Dermis blood vessel endothelial cell (primary cell): ENCODE measurements at places on chromosomes 13 and 19. TPM values are rescaled to one million over a fixed set of nuclear protein-coding genes. Genes with fewer than 3 reads are reported as not detected.

DNA sequence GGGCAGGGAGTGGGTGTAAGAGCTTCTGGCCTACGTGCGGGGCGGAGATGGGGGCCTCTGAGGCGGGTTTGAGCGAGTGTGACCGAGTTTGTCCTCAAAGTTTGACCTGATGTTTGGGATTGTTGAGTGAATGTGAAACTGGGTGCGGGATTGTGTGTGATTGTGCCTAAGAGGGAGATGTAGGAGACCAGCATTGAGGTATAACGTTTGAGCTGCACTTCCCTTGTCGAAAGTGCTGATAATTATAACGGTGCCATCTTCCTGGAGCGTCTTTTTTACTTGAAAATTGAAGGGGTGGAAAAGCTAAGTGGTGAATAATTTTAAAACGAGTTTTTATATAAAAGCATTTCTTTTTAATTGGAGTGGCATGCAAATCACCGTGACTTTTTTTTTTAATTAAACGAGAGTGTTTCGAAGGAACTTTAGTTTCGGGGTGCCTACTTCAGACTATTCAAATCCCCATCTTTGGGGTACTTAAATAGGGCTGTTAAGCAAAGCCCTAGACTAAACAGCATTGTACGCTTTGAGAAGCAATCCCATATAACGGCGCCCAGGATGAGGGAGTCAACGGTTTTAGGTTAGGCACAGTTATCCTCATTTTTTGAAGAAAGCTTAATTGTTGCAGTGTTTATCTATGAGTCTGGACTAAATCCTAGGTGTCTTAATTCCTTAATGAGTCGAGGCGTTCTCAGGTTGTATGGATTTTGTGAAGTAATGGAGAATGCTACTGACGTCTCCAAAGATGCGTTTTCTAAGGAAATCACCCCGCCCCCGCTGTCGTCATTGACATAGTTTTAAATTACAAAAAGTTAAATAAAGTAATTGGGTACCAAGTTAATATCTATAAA lies 594 bp downstream of the ZNF146 start:
- peak; percentile 62 for DNase-seq

GRCh38 chr19:47322058-47322457 lies 9.9 kb upstream of the C5AR2 start:
- no peak for DNase-seq

The SIGLEC8 gene
- total RNA-seq: not detected in 2 replicates

- no peak for DNase-seq
Observed at GRCh38 chr13:99422586-99423220, 78.6 kb upstream of the TM9SF2 start.

The LILRA6 gene
- total RNA-seq: not detected in 2 replicates

- no peak for DNase-seq
Observed at GRCh38 chr13:80145171-80145690, 195.7 kb downstream of the SPRY2 start.

DNA sequence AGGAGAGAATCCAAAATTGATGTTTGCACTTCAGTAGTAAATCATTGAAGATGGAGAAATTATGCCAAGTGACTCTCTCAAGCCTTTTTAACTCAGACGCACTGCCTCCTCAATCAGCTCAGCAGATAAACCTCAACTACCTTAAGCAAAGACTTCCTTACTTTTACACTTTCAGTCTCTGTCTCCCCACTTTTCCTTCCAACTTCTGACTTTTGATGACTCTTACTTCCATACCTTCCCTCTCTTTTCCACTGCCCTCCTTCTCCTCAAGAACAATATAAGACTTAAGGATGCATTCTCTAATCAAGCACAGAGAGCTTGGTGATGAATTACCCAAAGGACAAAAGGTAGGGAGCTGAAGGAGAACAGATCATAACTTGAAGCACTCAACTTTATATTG lies 4.8 kb upstream of the DACH1 start:
- DNase-seq: no peak

- DNase-seq: no peak
Observed at GRCh38 chr13:112623051-112623711, 35.2 kb upstream of the TUBGCP3 start.

DNA sequence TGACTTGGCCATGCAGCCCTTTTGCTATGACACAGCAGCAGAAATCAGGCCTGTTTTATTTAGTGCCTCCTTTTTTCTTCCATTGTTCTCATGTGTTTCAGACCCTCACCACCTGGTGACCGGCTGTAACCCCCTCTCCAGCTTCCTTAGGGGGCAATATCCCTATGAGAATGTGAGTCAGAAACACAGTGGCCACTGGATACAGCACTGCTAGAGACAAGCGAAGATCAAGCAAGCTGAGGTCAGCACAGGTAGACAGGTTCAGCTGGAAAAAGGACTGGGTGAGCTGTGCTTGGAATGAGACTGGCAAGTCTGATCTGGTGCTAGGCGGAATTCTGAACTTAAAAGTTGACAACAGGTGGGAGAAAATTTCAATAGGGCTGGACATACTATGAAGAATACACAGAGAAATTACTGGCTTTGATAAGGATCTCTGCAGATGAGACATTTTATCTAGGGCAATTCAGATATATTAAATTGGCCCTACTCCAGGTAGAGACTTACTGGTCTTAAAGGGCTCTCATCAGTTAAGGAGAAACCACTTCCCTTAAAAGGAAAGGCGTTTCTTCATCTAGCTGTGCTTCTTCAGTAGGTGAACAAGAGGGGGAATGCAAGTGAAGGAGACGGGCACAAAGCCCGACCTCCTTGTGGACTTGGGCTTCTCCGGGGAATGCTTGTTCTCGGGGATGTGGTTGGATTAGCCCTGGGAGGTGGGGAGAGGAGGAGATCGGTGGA lies 83.3 kb downstream of the ERCC5 start:
- no peak for DNase-seq

The CRYL1 gene
- 26.9 and 48.5 TPM in 2 replicates for total RNA-seq

GRCh38 chr19:34503531-34504272 lies 22.1 kb downstream of the WTIP start:
- DNase-seq: no peak

The MATK gene
- 0.19 and 0.34 TPM in 2 replicates for total RNA-seq

DNA sequence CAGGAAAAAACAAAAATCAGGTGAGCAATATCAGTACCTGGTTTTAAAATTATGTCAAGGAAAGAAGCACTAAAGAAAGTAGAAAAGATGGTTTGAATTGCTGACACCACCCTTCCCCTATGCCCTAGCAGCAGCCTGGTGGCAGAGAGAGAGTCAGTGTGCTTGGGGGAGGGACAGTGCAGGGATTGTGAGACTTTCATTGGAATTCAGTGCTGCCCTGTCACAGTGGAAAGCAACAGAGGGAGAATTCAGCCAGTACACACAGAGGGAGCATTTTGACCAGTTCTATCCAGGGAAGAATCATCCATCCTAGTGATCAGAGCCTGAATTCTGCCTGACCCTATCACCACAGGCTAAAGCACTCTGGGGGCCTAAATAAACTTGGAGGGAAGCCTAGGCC lies 222.4 kb upstream of the PCDH17 start:
- no peak for DNase-seq

- no peak for DNase-seq
Observed at GRCh38 chr19:17259934-17260333, 4.6 kb downstream of the USHBP1 start.

DNA sequence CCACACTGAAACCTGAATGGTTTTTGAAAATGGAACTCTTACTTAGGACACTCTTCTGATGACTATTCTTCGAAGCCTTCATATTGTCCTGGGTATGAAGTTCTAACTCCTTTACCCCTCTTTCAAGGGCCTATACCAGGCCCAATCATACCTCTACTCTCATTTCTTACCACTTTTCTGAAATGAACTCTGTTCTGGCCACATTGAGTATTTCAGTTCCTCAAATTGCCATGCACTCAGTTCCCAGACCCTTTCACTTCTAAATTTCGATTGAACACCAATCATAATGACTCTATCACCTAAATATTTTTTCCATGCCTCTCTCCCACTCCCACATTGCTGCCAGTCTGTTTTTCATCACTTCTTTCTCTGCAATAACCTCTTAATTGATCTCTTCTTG lies 53.7 kb downstream of the LACC1 start:
- no peak for DNase-seq

DNA sequence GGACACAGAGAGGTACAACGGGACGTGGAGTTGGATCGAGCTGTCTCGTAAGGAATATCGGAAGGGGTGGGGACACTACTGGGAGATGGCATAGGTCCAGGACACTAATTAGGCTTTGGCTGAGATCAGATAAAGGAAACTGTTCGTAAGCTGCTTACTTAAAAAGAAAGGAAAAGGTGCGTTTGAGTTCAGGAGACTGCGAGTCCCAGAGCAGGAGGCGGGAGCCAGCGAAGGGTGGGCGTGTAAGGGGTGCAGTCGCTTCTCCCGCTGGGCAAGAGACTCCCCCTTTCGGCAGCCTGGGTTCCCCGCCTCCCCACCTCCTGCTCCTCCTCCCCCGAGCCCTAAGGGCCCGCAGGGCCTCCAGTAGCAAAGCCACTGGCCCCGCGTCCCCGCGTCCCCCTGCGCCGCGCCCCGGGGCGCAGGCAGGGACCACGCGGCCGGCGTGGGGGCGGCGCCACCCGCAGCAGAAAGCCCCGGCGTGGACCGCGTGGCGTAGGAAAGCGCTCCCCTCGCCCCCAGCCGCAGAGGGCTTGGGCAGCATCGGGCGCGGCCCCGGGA lies 547 bp downstream of the ABCC4 start:
- peak; percentile 56 for DNase-seq

The ANKRD24 gene
- total RNA-seq: 0.42 and 0.68 TPM in 2 replicates

The USE1 gene
- 18.7 and 24.8 TPM in 2 replicates for total RNA-seq

GRCh38 chr13:111216166-111216960 lies 101.3 kb downstream of the ARHGEF7 start:
- peak; percentile 62 for DNase-seq

- no peak for DNase-seq
Observed at GRCh38 chr13:47168618-47169017, 271.8 kb upstream of the HTR2A start.

GRCh38 chr13:101575581-101575980 lies 123.1 kb downstream of the ITGBL1 start:
- peak; percentile 32 for DNase-seq

The MED25 gene
- 13.4 and 34.4 TPM in 2 replicates for total RNA-seq

DNA sequence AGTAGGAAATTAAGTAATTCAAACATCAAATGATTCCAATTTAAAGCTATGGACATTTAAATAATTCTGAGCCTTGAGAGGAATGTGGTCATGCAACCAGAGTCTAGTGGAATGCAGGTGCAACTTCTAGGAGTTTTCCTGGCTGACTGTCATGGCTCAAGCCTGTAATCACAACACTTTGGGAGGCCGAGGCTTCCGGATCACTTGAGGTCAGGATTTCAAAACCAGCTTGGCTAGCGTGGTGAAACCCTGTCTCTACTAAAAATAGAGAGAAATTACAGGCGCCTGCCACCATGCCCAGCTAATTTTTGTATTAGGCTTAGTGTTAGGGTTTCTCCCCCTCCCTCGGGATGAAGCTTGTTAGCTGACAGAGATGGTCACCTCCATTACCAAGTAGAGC lies 6.4 kb downstream of the ZNF808 start:
- no peak for DNase-seq

GRCh38 chr13:21833921-21834320 lies 163.0 kb downstream of the FGF9 start:
- no peak for DNase-seq

DNA sequence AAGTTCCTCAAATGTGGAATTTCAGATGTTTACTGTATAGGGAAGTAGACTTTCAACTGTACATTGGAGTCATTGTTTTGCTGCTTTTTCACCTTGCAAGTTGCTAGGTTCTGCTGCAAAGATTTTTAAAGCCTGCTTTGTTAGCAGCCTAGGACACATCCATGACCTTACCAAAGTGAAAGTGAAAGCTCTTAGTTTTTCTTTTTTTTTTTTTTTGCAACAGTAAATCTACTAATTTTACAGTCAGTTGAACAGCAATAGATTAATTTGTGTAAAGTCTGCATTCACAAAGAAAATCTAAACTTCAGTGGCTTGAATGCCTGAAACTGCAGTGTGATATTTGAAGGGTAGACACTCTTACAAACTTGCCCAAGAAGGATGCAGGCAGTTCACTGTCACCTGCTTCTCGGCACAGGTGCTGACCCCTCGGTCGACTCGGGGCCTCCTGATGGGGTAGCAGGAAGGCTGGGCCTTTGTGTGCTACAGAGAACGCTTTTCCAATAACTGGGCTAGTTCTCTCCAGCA lies 5.0 kb upstream of the MTIF3 start:
- no peak for DNase-seq

The DAND5 gene
- 0.09 and 0.17 TPM in 2 replicates for total RNA-seq
